SK-N-SH (cell line): ENCODE measurements at places on chromosomes 13 and 19.

DNA sequence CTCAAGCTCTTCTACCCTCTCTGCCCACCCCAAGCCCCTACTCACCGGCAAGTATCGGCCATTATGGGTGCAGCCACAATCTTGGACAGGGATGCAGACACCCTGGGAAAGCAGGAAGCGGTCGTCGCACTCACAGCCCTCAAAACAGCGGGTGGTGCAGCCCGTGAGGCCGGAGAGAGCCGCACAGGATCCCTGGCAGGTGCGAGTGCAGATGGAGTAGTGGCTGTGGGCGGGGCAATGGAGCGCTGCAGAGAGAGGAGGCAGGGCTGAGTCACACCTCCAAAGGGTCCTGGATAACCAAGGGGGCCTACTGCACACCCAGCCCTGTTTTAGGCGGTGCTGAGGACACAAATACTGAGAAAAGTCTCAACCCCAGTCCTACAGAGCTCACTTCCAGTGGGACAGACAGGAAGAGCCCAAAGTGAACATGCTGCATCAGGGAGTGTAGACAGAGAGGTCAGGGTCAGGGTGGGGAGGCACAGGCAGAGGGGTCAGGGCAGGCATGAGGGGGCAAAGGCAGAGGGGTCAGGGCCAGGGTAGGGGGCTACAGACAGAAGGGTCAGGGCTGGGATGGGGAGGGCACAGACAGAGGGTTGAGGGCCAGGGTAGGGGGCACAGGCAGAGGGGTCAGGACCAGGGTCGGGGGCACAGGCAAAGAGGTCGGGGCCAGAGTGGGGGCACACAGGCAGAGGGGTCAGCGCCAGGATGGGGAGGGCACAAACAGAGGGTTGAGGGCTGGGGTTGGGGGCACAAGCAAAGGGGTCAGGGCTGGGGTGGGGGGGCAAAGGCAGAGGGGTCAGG is 24.2 kb upstream of the FBL start:
- DNase-seq, result no peak

DNA sequence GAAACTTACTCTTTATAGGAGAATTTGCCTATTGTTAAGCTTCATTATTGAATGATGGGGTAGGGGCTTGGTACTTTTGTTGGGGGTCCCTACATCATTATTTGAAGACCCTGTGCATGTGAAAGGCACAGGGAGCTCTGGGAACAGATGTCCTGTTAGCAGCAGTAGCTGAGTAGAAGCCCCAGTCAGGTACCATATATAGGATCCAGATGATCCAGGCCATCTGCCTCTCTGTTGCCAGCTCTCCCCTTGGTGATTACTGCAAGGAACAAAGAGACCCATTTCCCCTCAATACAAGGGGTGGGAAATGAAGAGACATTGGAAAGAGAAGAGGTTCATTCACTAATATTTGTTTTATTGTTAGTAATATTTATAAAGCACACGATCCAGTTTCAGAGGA is 4.4 kb upstream of the MTMR6 start:
- DNase-seq, result no peak

GRCh38 chr19:53581871-53582279 is 43.9 kb downstream of the ZNF331 start:
- DNase-seq, result no peak

- DNase-seq, result no peak
These were observed 692 bp downstream of the ZNF234 start for GRCh38 chr19:44142059-44142433.

DNA sequence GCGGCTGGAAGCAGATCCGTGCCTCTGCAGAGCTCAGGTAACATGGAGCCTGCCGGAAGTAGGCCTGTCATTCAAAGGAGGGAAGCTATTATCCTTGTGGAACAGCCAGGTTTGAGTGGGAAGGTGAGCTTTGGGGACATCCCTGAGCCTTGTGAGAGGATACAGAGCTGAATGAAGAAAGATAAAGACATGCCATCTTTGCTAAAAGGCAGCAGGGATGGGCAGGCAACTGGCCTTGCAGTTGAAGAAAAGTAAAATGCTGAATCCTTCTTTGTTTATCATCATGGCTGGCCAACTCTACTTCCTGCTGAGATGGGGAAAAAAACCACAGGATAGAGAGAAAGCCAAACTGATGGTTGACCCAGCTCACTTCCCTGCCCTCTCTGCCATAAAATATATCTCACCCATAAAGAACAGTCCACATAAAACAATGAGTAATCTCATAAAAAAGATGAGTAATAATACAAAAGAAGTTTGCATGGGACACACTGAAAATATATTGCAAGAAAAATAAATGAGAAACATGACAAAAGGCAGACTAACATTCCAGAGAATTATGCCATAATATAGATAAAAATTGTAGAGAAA is 226.3 kb downstream of the DLEU7 start:
- DNase-seq, result no peak

DNA sequence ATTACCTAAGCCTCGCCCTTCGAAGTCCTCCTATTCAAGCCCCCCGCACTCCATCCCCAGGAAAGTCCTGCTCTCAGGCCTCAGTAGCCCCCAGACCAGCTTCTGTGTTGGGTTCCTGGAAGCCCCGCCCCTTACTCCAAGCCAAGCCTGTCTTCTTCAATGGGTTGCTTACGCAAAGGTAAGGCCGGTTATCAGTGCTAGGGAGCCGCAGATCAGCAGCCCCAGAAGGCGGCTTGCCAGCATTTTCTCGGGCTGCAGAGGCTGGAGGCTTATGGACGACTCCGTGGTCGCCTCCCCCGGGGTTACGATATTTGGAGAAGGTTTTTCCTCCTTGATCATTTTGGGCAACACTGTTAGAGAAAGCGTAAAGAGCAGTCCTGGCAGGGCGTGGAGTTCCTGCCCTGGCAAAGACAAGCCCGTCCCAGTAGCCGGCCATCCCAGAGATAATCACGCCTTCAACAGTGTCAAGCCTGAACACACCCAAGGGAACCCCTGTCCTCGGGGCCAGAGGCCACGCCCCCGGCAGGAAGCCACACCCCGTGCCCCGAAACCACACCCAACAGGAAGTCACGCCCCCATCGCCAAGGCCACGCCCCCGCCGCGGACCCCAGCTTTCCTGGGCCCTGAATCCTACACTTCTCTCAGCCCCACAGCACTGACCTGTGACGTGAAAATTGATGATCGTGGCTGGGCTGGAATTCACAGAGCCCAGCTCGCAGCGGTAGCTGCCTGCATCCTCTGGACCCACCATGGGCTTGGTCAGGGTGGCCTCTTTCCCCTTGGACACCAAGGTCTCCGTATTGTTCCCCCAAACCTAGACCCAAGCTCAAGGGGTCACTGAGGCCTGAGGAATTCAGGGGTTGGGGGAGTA is 954 bp upstream of the RASIP1 start:
- peak; percentile 81 for DNase-seq

DNA sequence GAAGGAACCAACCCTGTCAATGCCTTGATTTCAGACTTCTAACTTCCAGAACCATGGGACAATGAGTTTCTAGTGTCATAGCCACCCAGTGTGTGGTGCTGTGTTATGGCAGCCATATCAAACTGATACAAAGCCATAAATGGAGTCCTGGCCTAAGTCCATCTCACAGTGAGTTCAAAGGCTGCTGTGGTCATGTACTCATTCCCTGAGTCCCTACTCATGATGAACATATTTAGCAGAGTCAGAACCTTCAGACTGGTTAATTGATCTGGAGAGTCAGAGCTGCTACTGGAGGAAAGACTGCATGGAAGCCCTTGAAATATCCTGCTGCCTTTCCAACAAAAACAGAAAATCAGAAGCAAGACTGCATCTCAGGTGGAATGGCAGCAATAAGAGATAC is 39.2 kb upstream of the CSNK1A1L start:
- no peak for DNase-seq

DNA sequence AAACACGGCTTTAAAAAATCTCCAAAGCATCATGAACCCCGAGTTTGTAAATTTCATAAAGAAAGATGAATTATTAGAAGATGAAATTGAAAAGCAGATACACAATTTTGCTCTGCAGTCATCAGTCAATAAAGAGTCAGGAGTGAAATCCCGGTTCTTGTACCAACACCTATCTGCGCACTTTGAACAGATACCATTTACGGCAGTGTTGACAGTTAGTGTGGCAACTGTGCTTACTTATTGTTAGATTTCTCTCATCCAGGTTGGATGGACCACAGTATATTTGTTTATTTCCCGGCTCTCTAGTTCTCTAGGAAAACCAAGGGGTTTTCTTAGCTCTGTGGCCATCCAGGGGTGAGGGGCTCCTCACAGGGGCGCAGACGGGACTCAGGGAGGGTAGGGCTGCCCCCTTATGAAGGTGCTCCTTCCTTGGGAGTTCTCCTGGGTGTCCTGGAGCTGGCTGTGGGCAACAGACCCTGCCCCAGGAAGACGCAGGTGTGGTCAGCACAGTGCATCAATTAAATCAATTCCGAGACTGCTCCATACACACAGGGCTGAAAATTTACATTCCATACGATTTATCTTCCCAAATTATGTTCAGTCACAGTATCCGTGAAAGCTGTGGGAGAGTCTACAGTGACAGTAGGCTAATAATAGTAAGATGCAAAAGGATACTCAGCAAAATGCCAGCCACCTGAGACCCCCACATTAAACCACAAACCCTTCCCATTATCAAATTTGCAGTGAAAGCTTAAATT is 107.0 kb upstream of the C1QTNF9B start:
- no peak for DNase-seq

DNA sequence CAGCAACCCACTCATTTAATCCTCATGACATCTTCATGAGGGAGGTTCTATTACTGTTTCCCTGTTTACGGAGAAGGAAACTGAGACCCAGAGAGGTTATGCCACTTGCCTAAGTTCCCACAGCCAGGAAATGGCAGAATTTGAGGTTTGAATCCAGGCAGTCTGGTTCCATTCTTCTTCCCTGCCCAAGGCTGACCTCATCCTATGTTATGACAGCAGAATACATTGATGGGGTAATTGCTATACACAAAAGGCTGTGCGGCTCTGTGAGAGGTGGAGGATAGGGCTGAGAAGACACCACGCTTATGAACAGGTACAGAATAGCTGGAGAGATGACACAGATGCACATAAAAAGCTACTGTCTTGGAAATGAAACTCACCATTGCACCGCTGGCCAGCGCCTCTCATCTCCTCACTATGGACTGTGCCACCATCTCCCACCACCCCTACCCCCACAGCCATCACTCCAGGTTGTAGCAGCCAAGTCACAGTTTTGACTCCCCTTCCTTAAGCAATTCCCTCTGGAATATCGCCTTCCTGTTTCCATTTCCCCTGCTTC is 11.5 kb downstream of the MAG start:
- no peak for DNase-seq
